ENCODE measurements at places on chromosomes 5 and 9.

DNA sequence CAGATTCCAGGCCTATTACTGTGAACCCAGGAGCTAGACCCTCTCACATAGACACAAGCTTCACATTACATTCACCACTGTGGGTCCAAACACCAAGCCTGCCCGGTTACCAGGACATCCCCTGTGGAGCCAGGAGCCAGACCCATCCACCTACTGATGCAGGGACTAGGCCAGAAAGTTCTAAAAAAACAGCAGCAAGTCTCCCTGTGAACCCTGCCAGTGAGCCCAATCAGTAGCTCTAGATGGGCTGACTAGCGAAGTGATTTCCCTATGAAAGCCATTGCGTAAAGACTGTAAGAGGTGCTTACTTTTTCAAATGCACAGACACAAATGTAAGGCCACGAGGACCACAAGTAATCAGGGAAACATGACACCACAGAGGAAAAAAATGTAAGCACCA, 352.3 kb downstream of the TMEM161B start:
- no peak for DNase-seq

GRCh38 chr5:148826053-148826738, at the start of gene ADRB2:
TSS of gene ADRB2 (plus strand) at chr5:148826611. CDS start at chr5:148826832, 221 bp downstream.
- peak; percentile 37 for DNase-seq

- DNase-seq = no peak
Measured at GRCh38 chr5:2797981-2798380, 46.5 kb upstream of the IRX2 start.

DNA sequence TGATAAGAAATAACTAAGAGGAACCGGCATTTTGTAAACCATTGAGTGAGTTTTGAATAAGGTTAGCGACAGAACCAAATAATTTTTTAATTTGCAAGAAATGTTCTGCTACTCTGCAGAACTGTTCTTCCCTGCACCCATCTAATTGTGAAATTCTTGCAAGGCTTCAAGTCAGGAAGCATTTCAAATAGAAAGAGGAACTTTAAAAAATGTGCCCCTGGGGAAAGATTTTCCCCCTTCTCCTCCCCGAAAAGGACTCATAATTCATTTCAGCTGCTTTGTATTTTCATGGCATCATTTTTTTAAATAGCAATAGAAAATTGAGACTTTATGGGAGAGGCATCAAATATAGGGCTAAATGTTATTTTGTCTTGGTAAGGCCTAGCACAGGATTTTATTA, 180.9 kb upstream of the ANKRD55 start:
- DNase-seq = no peak

DNA sequence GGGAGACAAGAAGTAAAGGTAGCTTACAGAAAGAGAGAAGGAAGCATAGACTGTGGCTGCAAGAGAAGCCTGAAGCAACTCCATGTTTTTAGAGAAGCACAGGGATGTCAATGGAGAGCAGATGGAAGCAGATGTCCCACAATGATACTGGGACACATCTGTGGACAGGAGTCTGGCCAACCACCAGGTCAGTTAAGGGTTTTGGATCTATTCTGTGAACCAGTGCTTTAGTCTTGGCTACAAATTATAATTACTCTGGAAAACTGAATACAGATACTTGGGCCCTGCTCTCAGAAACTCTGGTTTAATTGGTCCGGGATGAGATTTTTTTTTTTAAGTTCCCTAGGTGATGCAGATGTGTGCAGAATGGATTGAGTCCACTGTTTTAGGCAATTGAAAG, 592.8 kb downstream of the CSNK1G3 start:
- DNase-seq = no peak

- DNase-seq = no peak
Measured at GRCh38 chr9:68744426-68744825, 39.4 kb downstream of the PIP5K1B start.

- DNase-seq = no peak
Measured at GRCh38 chr5:152378730-152379129, 26.3 kb downstream of the NMUR2 start.

GRCh38 chr9:107307331-107307730, 24.3 kb downstream of the RAD23B start:
- DNase-seq = no peak

DNA sequence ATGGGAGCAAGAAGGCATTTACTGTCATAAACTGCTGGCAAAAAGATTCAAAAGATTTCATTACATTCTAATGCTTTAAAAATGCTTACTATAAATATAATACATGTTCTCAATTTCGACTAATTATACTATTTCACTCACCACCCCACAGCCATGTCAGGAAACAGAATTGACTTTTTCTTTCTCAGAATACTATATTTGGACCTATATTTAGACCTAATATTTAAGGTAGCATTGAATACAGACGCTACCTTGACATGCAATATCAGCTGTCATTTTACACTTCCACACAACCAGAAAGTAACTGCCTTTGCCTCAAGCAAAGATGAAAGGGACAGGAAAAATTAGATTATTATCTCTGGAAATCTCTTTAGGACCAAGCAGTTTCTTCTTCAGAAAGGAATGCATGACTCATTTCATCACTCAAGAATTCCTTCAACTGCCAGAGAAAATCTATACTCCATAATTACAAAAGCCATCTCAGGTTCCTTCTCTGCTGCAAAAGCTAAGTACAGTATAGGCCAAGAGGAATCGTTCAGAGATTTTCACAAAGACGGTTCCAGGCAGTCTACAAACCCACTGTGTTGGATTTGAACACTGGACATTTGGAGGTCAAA, 11.8 kb upstream of the UBE2QL1 start:
- DNase-seq = no peak

GRCh38 chr9:79780559-79780958, 208.8 kb downstream of the TLE4 start:
- DNase-seq = no peak

DNA sequence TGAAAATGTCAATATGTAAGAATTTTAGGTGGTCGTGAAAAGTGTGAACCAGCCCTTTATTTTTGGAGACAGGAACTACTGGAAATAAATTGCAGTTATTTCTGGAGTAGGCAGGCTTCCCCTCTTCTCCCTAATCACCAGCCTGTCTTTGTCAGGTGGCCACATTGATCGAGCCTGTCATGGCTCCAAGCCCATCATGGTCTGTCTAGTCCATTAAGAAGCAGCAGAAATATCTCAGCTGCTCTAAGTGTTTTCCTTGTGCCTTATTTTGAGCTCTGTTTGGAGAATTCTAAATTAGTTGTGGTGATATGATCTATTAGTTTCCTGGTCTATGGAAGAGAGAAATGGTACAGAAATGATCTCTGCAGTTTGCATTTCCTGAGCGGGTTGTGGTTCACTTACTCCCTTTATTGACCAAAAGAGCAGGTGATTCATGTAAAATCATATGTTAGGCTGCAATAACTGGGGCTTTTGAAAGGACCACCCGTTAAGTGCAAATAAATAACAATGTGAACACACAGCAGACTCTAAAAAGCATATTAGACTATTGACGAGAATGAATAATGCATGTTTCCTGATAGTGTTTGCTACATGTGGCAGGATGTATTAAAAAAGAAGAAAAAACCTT, 42.3 kb downstream of the BASP1 start:
- DNase-seq = no peak

DNA sequence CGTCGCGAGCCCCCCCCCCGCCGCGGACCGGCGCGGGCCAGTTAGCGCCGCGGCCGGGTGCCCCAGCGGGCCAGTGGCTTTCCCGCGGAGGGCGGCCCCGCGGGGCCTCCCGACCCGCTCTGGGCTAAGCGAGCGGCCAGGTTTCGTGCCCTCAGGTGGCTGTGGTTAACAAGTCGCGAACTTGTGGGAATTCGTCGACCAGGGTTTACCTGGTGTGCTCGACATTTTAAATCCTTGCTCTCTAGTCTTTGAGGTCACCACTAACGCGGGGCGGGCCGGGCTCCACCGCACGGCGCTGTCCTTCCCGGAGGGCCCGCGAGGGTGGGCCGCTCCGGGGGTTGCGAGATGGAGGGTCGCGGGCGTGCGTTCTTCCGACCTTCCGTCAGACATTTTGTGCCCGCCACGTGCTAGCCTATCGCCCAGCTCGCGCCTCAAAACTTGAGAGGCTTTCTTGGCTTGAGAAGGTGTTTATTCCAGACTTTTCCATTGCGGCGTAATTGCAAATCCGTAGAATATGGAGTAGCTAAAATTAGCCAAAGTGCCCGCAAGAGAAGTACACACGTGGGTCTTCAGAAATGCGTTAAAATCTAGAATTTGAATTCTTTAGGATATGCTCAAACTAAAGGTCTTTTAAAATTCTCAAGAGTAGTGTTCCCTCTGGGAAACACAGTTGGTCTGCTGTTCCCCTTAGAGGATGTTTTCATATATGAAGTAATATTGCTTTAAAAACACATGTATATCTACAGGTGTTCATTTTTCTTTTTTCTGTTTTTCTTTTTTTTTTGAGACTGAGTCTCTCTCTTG, 2.1 kb downstream of the ANP32B start:
- DNase-seq = no peak

- DNase-seq = no peak
Measured at GRCh38 chr5:5419291-5420210, 2.9 kb upstream of the ICE1 start.

- no peak for DNase-seq
Measured at GRCh38 chr9:34133436-34133949, 7.0 kb upstream of the DCAF12 start.

DNA sequence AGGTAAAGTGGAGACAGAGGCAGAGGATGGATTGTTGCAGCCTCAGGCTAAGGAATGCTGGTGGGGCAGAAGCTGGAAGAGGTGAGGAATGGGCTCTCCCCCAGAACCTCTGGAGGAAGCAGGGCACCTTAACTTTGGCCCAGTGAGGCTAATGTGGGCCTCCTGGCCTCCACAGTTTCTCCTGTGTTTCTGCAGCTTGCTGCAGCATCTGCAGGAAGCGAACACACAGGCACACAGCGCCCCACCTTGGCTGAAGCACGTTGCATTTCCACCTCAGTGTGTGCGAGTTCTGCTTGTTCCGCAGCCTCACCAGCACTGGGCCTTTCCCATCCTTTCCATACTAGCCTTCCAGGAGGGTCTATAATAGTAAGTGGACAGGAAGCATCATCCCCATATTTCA, 27.2 kb upstream of the ASS1 start:
- DNase-seq = no peak

DNA sequence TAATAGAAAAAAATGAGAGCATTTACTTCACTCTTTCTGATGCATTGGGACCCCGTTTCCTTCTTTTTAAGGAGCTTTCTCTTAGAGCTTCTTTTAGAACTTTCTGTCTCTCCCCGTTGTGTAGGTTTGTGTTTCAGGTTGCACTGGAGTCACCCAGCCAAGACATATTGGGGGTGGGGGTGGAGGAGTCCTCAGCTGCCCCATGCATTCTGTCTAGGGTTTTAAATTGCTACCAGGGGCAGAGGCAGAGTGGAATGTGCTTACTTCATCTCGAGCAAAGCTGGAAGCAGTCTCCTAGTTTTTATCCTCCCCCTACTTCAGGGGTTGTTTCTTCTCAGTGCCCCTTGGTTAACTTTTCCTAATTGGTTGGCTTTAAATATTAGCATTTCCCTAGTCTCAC, 9.4 kb downstream of the OR2K2 start:
- DNase-seq = no peak

DNA sequence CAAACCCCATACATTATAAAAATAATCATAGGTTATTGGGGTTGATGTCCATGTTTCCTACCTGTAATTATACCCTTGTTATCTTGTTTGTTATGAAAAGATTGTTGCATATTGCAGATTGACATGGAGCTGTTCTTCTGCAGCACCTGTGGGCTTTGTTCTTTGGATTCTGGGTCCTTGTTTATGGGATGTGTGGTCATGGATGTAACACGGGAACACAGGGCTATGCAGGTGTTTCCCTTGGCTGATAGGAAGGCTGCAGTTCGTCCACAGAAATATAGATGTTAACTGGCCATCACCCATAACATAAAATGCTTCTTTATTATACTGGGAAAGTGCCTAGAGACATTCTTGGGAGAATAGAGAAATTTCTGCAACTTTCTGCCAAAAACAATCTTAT, 77.9 kb downstream of the FBXL7 start:
- no peak for DNase-seq

- no peak for DNase-seq
Measured at GRCh38 chr5:3102531-3102930, 351.1 kb upstream of the IRX2 start.

DNA sequence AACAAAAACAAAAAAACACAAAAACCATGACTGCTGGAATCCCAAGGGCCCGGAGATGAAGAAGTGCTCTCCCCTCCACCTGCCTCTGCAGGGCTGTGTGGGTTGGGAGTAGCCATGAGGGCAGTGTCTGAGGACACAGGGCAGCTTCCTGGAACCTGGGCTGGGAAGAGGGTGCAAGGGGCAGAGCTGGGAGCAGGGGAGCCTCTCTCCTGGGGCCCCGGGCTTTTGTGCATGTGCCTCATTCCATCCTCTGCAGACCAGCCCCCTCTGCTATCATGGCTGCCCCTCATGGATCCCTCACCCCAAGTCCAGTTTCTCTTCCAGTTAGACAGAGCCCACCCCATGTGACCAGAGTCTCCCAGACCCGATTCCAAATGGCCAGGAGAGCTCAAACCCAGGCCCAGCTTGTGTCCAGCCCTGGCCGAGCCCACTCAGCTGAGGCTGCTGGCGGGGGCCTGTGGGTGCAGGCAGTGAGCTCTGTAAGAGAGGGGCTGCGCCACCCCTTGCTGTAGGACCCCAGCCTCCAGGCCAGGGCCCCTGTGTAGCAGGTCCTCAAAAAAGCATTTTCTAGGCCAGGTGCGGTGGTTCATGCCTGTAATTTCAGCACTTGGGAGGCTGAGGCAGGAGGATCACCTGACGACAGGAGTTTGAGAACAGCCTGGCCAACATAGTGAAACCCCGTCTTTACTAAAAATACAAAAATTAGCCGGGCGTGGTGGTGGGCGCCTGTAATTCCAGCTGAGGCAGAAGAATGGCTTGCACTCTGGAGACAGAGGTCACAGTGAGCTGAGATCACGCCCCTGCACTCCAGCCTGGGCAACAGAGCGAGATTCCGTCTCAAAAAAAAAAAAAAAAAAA, 44.5 kb downstream of the PLPP7 start:
- no peak for DNase-seq

DNA sequence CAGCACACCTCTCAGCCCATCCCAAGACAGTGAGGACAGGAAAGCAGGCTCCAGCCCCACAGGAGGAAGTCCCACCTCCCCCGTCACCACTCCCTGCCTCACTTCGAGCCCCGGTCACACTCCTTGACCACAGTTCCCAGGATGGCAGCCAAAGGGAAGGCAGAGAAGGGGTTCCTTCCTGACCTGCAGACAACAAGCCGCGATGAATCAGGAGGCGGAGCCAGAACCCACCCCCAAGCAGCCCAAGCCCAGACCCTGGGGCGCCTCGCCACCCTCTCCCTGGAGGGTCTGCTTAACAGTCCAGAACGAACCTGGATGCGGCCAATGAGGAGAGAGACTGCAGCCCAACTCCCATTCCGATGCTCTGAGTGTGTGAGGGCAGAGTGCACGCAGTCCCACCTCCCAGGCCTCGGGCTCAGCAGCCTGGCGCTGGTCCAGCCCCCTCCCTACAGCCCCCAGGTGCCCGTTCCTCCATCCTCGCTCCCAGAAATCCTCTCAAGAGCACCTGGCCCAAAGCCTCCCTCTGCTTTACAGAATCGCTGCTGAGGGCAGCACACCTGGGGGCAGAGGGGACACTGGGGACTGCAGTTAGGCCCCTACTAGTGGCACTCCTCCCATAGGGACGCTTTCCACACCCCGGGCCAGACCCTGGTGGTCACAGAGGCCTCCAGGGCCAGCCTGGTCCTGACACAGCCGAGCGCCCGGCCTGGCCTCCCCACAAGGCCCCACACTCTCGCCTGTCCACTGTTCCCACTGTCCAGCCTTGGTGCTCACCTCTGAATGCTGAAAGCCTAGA, 69.6 kb upstream of the LRRTM2 start:
- no peak for DNase-seq

GRCh38 chr5:166493612-166494011, 1797.8 kb upstream of the WWC1 start:
- DNase-seq = no peak

GRCh38 chr5:102523541-102524175, 24.9 kb upstream of the SLCO6A1 start:
- DNase-seq = no peak

GRCh38 chr9:89530726-89531125, 32.8 kb upstream of the SEMA4D start:
- DNase-seq = no peak

Data from cortex of kidney (tissue), 1 donor.